Vagina (tissue), 2 donors: ENCODE measurements at places on chromosomes 6 and 20. TPM values are rescaled to one million over a fixed set of nuclear protein-coding genes. Genes with fewer than 3 reads are reported as not detected.

DNA sequence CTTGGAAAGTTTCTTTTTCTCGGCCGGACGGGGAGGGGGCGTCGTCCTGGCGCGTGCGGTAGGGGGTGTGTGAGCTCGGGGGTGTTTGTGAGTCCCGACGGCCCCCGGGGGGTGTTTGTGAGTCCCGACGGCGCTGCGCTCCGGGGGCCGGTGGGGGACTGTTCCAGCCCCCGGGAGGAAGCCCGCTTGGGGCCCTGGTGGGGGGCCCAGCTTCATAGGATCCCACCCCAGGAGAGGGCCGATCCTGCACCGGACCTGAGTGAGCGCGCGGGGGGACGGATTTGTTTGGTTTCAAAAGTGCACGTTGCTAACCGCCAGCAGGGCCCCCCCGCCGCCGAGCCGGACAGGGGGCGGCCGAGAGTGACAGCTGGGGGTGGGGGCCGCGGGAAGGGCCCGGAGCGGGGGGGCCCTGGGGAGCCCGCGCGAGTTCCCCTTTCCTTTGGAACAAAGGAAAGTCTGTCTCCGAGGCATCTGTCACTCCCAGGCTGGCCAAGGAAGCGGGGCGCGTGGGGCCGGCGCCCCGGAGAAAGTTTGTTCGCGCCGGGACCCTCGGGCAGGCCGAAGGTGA, 485 bp downstream of the TGIF2 start:
- H3K27ac ChIP-seq: peak overlapping the region; percentile 98
- DNase-seq: no peak
- H3K4me3 ChIP-seq: peak overlapping the region; percentile 83
- H3K27me3 ChIP-seq: no peaks in the 10 kb centered on the region

Gene GPSM3
- 16.2 TPM for total RNA-seq

DNA sequence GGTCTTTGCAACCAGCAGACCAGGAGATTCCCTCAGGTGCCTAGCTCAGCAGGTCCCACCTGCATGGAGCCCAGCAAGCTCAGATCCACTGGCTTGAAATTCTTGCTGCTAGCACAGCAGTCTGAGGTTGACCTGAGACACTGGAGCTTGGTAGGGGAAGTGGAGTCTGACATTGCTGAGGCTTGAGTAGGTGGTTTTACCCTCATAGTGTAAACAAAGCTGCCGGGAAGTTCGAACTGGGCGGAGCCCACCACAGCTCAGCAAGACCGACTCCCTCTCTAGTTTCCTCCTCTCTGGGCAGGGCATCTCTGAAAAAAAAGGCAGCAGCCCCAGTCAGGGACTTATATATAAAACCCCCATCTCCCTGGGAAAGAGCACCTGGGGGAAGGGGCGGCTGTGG, 34.3 kb downstream of the PRSS35 start:
- H3K27ac ChIP-seq: no peak overlapping the region
- H3K4me1 ChIP-seq: no peaks in the 10 kb centered on the region
- no peak for DNase-seq
- H3K27me3 ChIP-seq: no peaks in the 10 kb centered on the region
- H3K36me3 ChIP-seq: no peaks in the 10 kb centered on the region

GRCh38 chr6:39835821-39836295, 43.7 kb downstream of the DAAM2 start:
- DNase-seq: no peak
- H3K27ac ChIP-seq: no peak overlapping the region
- H3K4me3 ChIP-seq: no peak overlapping the region
- no peaks in the 10 kb centered on the region for H3K27me3 ChIP-seq
- H3K36me3 ChIP-seq: no peaks in the 10 kb centered on the region
- H3K4me1 ChIP-seq: peaks cover 10% of the 10 kb centered on the region

GRCh38 chr6:111552958-111553357, 52.7 kb downstream of the TRAF3IP2 start:
- H3K4me1 ChIP-seq: peaks cover 56% of the 10 kb centered on the region
- no peaks in the 10 kb centered on the region for H3K36me3 ChIP-seq
- no peak for DNase-seq
- H3K27me3 ChIP-seq: no peaks in the 10 kb centered on the region
- H3K27ac ChIP-seq: peak overlapping the region; percentile 84

Gene SPACA1
- not detected for total RNA-seq

DNA sequence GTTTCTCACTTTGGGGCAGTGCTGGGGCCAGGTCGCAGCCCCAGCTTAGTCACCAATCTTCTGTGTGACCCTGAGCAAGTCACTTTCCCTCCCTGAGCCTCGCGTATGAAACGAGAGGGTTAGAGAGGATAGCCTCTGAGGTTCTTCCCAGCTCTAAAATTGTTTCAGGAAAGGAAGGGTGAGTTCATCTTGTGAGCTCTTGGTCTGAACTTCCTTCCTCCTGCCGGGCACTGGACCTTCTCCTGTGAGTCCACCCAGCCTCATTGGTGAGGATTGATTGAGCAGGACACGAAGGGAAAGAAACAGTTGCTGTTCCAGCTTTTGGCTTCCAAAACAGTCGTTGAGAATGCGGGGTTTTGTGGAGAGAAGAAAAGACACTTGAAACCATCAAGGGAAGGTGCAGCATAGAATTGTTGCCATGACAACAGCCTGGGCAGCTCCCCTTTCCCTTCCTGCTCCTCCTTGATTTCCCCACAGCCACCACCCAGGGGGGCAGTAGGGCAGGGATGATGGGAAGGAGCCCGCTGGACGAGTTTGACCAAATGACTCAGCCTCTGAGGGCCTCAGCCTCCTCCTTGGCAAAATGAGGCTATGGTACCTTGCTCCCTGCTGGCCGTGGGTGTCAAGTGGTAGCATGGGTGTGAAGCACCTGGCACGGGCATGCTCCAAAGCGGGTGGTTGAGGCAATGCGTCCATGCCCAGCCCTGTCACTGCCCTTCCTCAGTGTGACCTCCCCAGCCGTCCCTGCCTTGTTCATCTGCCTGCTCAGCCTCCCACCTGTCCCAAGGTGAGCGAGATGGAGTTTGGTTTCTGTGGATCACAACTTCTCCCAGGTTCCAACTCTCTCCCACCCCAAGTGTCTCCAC, 107.8 kb downstream of the CDC5L start:
- no peaks in the 10 kb centered on the region for H3K36me3 ChIP-seq
- H3K4me1 ChIP-seq: peaks cover 8% of the 10 kb centered on the region
- H3K4me3 ChIP-seq: no peak overlapping the region

Gene GSTA3
- not detected for total RNA-seq

Gene LPA
- 0.49 TPM for total RNA-seq

Gene PSMB8
- total RNA-seq: 31.9 TPM

DNA sequence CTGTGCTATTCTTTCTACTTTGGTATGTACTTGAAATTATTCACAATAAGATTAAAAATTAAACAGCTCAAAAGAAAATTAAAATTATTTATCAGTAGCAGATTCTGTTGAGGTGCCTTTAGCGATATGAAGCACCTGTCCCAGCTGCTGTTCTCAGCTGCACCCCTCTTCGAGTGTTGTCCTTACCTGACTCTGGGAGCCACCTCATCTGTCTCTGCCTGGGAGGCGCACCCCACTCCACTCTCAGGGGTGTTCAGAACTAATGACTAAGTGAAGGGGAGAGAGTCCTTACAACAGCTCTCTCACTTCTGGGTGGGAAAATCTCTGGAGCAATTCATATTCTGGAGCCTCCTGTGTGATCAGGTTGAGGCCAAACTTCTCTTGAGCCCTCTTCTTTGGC, 745.7 kb downstream of the RFPL4B start:
- no peak overlapping the region for H3K27ac ChIP-seq
- H3K36me3 ChIP-seq: no peaks in the 10 kb centered on the region
- no peak overlapping the region for H3K4me3 ChIP-seq

- no peak overlapping the region for H3K27ac ChIP-seq
- H3K4me1 ChIP-seq: no peaks in the 10 kb centered on the region
- no peaks in the 10 kb centered on the region for H3K27me3 ChIP-seq
- H3K36me3 ChIP-seq: no peaks in the 10 kb centered on the region
- no peak overlapping the region for H3K4me3 ChIP-seq
- DNase-seq: no peak
These were observed 296.5 kb downstream of the RNGTT start for GRCh38 chr6:88666901-88667300.

DNA sequence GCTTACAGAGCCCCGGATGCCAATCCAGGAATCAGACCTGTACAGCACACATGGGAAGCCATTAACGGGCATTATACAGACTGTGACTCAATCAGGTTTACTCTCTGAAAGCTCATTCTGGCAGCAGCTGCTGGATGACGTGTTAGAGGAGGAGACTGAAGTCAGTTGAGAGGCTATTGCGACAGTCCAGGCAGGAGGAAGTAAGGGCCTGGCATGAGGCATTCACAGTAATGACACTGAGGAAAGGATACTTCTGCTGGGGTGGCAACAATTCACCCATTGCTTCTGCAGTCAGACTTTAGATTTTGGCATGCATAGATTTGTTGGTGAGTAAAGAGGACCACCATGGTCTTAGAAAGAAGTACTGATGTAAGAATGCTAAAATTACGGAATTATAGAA, 151.0 kb upstream of the HEY2 start:
- no peaks in the 10 kb centered on the region for H3K27me3 ChIP-seq
- DNase-seq: no peak
- H3K4me1 ChIP-seq: no peaks in the 10 kb centered on the region
- no peak overlapping the region for H3K4me3 ChIP-seq

- H3K4me1 ChIP-seq: peaks cover 17% of the 10 kb centered on the region
- H3K36me3 ChIP-seq: no peaks in the 10 kb centered on the region
- H3K4me3 ChIP-seq: no peak overlapping the region
- no peak for DNase-seq
- no peaks in the 10 kb centered on the region for H3K27me3 ChIP-seq
- no peak overlapping the region for H3K27ac ChIP-seq
These were observed 5.7 kb downstream of the LAMP5 start for GRCh38 chr20:9520086-9520485.

Gene CST1
- total RNA-seq: not detected

DNA sequence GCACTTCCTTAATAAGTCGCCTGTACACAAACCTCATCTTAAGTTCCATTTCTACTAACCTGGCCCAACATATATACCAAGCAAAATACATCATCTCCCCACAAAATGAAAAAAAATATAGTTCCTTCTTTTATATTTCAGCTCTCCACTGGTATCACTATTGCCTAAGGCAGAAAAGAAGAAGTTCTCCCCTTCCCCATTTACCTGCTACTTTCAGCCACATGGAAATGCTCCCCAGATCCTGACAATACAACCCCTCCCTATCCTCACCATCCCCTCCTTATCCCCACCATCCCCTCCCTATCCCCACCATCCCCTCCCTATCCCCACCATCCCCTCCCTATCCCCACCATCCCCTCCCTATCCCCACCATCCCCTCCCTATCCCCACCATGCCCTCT, 175.7 kb downstream of the LINC00237 start:
- no peaks in the 10 kb centered on the region for H3K27me3 ChIP-seq
- no peak overlapping the region for H3K27ac ChIP-seq
- H3K4me3 ChIP-seq: no peak overlapping the region
- no peaks in the 10 kb centered on the region for H3K4me1 ChIP-seq
- H3K36me3 ChIP-seq: no peaks in the 10 kb centered on the region
- no peak for DNase-seq

Gene RPP21
- total RNA-seq: 152 TPM

GRCh38 chr6:140966676-140967075, 1166.0 kb upstream of the GJE1 start:
- H3K4me3 ChIP-seq: no peak overlapping the region
- H3K36me3 ChIP-seq: no peaks in the 10 kb centered on the region
- H3K27me3 ChIP-seq: no peaks in the 10 kb centered on the region

GRCh38 chr6:161498359-161498758, 224.5 kb upstream of the AGPAT4 start:
- no peaks in the 10 kb centered on the region for H3K27me3 ChIP-seq
- no peaks in the 10 kb centered on the region for H3K4me1 ChIP-seq
- no peak overlapping the region for H3K4me3 ChIP-seq
- no peak for DNase-seq

GRCh38 chr6:162118706-162119105, 608.9 kb downstream of the PRKN start:
- H3K4me3 ChIP-seq: no peak overlapping the region
- no peaks in the 10 kb centered on the region for H3K36me3 ChIP-seq
- H3K27me3 ChIP-seq: no peaks in the 10 kb centered on the region
- DNase-seq: no peak
- no peaks in the 10 kb centered on the region for H3K4me1 ChIP-seq
- H3K27ac ChIP-seq: no peak overlapping the region

- no peak overlapping the region for H3K27ac ChIP-seq
- no peaks in the 10 kb centered on the region for H3K27me3 ChIP-seq
- no peaks in the 10 kb centered on the region for H3K36me3 ChIP-seq
- no peaks in the 10 kb centered on the region for H3K4me1 ChIP-seq
These were observed 427.3 kb downstream of the KIF16B start for GRCh38 chr20:16145919-16146318.

GRCh38 chr6:112298816-112299281, 44.5 kb upstream of the LAMA4 start:
- no peaks in the 10 kb centered on the region for H3K36me3 ChIP-seq
- H3K27me3 ChIP-seq: no peaks in the 10 kb centered on the region
- no peak for DNase-seq
- H3K4me3 ChIP-seq: no peak overlapping the region

GRCh38 chr6:34836451-34836850, 44.6 kb downstream of the BLTP3A start:
- H3K27ac ChIP-seq: no peak overlapping the region
- DNase-seq: no peak
- no peaks in the 10 kb centered on the region for H3K27me3 ChIP-seq
- peaks cover 6% of the 10 kb centered on the region for H3K36me3 ChIP-seq
- H3K4me1 ChIP-seq: no peaks in the 10 kb centered on the region

DNA sequence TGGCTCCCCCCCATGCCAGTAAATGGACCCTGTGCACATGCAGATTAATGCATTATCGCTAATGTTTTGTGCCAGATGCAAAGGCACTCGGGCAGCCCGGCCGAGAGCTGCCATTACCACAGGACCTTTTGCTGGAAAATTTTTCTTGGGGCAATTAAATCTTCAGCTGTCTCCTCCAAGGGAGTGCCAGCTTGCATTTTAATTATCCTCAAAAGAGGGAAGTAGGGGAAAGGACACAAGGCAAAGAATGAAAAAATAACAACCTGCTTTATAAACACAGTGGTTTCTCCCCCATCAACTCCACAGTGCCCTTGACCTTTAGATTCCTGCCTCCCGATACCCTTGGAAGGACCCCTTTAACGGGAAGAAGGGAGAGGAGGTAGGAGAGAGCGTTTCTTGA, 48.2 kb downstream of the PDYN start:
- no peaks in the 10 kb centered on the region for H3K36me3 ChIP-seq
- H3K27ac ChIP-seq: no peak overlapping the region
- peaks cover 49% of the 10 kb centered on the region for H3K4me1 ChIP-seq
- H3K4me3 ChIP-seq: no peak overlapping the region
- DNase-seq: no peak
- H3K27me3 ChIP-seq: no peaks in the 10 kb centered on the region

GRCh38 chr20:47348539-47349142, 7.9 kb downstream of the ZMYND8 start:
- no peaks in the 10 kb centered on the region for H3K27me3 ChIP-seq
- no peak overlapping the region for H3K4me3 ChIP-seq
- DNase-seq: no peak
- no peaks in the 10 kb centered on the region for H3K36me3 ChIP-seq

DNA sequence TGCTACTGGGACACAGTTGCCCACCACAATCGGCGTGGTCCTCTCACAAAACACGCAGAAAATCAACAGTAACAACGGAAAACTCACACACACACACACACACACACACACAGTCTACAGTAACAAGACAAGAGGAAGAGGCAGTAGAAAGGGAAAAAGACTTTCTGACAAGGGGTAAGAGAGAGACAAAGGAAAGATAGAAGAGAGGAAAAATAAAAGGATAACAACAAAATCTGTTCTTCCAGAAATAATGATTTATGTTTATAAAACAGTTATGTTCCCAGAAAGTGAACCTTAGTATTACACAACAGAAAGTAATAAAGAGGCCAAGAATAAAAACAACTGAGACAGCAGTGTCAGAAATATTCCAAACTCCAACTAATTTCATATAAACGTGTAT, 2.9 kb downstream of the RANBP9 start:
- H3K27me3 ChIP-seq: no peaks in the 10 kb centered on the region
- H3K36me3 ChIP-seq: no peaks in the 10 kb centered on the region
- H3K27ac ChIP-seq: peak overlapping the region; percentile 84
- H3K4me3 ChIP-seq: peak overlapping the region; percentile 81
- no peak for DNase-seq
